ENCODE measurements at places on chromosomes 5 and 9.

GRCh38 chr9:111102793-111103464, 64.7 kb upstream of the LPAR1 start:
- DNase-seq: peak; percentile 59

DNA sequence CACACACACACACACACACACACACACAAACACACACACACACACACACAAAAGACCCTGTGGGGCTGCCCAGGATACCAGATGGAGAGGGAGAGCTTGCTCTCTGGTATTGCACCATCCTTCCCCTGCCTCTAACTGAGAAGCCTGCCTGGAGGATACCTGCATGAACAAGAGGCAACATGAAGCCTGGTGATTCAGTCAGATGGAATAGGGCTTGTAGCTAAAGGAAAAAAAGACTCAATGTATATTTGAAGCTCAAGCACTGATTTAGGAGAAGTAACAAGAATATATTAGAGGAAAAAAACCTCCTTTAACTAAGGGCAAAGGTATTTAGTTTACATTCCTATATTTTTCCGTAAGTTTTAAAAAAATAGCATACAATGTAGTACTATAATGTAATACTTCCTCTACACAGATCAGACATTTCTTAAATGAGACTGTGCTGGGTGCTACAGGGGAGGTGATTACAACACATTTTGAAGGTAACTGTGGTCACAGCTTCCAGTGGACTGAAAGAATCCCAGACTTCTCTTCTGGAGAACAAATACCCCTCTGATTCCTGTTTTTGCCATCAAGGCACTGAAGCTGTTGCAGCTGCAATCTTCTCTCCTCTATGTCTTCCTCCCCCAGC, 169.3 kb downstream of the DCP2 start:
- no peak for DNase-seq

GRCh38 chr9:124286292-124286931, 28.7 kb downstream of the NEK6 start:
- peak; percentile 80 for DNase-seq

GRCh38 chr9:118929287-118929686, 439.9 kb downstream of the BRINP1 start:
- DNase-seq: peak; percentile 88

DNA sequence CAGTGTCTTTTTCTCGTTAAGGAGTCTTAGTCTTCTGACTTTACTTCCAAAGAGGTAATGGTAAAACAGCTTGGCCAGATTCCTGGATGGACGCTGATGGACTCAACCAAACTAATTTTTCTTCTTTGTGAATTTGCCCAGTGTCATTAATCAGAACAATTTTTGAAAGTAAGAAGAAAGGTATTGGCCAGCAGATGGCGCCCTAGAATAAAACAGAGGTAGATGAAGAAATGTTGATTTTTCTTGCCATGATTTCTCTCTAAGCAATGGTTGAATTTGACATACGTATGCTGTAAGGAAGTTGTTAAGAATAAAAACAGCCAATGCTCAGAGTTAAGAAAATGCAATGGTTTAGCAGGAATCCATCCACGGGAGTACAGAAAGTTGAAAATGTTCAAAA, 500.0 kb downstream of the DIRAS2 start:
- peak; percentile 39 for DNase-seq

DNA sequence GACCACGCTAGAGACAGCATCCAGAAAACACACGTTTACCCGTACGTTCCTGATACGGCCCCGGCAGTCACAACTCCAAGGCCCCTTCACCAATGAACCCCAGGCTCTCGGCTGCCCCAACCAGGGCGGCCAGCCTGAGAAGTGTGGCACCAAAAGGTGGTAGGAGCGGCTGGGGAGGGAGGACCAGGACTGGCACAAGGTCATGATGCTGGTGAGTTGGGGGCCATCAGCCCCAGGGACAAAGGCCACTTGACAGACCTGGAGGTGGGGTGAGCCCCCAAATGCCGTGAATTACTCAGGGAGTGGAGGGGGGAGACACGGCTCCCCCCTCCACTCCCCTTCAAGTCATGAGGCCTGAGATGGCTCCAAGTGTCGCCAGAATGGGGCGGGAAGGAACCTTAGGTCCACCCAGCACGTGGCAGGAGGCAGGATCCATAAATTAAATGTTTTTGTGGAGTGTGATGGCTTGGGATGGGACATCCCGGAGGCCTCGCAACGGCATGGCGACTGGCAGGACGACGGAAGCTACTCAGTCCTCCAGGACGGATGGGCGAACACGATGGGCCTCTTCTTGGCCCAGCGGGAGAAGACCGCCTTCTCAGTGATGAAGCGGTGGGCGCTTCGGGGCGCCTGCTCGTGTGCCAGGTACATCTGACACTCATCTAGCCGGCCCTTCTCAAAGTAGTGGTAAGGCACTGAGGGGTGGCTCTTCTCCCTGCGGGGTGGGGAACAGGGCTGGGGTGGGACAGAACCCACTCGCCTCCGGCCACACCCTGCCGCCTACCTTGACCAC, 8.7 kb upstream of the ST6GALNAC6 start:
- DNase-seq: no peak
